Lung microvascular endothelial cell (primary cell): ENCODE measurements at places on chromosomes 6 and 20. TPM values are rescaled to one million over a fixed set of nuclear protein-coding genes. Genes with fewer than 3 reads are reported as not detected.

SLX4IP gene
- total RNA-seq: 1.7 and 2.6 TPM in 2 replicates

HLA-F gene
- 7.4 and 10.5 TPM in 2 replicates for total RNA-seq

PCIF1 gene
- total RNA-seq: 7.8 and 9.5 TPM in 2 replicates

SLC2A10 gene
- 5.2 and 9.5 TPM in 2 replicates for total RNA-seq

BCL2L1 gene
- total RNA-seq: 36.0 and 40.7 TPM in 2 replicates

OR2H2 gene
- not detected in 2 replicates for total RNA-seq

NOTCH4 gene
- 9.1 and 14.8 TPM in 2 replicates for total RNA-seq

ADAM33 gene
- under 0.01 TPM in 1 of 2 replicates, not detected in the other for total RNA-seq

SMOC2 gene
- total RNA-seq: not detected in 2 replicates

C4A gene
- total RNA-seq: 0.44 and 1.8 TPM in 2 replicates

PACSIN1 gene
- not detected in 2 replicates for total RNA-seq

PAX1 gene
- total RNA-seq: not detected in 2 replicates

NHLRC1 gene
- 0.65 and 0.99 TPM in 2 replicates for total RNA-seq

ARHGAP18 gene
- total RNA-seq: 27.6 and 54.7 TPM in 2 replicates

PI16 gene
- 0.22 TPM in 1 of 2 replicates, not detected in the other for total RNA-seq

- DNase-seq: no peak
Measured at GRCh38 chr20:51054233-51054632, 31.3 kb upstream of the KCNG1 start.

DNA sequence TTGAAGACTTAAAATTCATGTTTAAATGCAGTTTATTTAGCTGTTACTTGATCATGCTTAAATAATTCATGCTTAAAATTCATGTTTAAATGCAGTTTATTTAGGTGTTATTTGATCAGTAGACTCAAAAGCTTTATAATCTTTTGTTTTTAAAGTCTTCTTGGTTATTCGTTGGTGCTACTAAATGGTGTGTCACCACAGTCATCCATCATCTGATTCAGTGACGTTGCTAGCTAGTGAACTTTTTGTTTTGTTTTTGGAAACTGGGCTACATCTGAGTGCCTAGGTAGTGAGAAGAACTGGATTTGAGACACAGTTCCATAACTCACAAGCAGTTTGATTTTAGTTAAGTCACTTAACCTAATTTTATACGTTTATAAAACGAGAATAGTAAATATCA lies 20.9 kb downstream of the SCAF8 start:
- peak; percentile 43 for DNase-seq

GRCh38 chr6:159700970-159701369 lies 7.9 kb upstream of the SOD2 start:
- peak; percentile 36 for DNase-seq

- no peak for DNase-seq
Measured at GRCh38 chr6:45439459-45439858, 61.7 kb upstream of the SUPT3H start.

GRCh38 chr6:10626154-10626741 lies 68.2 kb downstream of the C6orf52 start:
- no peak for DNase-seq

DNA sequence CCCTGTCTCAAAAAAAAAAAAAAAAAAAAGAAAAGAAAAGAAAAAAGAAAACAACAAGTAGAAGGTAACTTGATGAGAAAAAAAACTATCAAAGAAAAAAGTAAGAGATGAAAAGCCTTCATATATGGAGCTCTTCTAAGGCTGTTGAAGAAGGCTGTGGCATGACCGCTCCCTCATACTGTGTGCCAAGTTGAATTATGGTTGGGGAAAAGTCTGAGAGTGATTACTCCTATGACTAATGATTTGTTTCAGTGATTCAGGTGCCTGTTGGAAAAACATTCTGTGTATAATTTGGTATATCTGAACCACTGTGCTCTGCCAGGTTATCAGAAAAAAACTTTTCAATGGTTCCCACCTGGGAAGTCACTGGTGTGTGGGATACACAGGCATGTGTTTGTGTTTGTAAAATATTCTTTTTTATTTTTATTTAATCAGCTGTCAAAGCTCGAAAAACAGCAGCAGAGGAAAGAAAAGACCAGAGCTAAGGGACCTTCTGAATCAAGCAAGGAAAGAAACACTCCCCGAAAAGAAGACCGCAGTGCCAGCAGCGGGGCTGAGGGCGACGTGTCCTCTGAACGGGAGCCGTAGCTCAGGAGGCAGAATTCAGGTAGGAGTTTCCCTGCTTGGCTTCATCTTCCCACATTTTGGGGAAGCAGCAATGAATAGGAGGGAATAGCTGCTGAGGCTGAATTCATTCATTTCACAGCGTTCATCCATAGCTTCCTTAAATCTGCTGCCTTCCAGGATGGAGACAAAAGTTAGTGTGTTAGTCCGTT lies 69.7 kb upstream of the SCP2D1 start:
- no peak for DNase-seq

- no peak for DNase-seq
Measured at GRCh38 chr6:105272786-105273185, 93.0 kb upstream of the POPDC3 start.

- DNase-seq: no peak
Measured at GRCh38 chr6:119917186-119917585, 567.6 kb upstream of the MAN1A1 start.

- no peak for DNase-seq
Measured at GRCh38 chr6:24139080-24139479, 13.1 kb downstream of the NRSN1 start.

DNA sequence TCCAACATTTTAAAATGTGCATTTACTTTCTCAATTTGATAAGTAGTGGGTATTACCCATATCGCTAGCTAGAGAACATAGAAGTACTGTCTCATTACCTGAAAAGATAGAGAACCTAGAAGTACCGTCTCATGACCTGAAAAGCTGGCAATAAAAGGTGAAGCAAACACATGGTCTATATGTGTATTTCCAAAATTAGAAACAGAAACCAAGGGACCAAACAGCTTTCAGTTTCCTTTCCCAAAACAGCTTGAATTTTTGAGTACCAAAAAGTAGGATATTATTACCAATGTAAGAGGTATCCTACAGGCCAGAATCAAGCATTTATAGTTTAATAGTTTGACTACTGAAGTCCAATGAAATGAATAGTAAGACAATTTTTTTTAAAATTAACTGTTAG lies 77.2 kb downstream of the KIF13A start:
- peak; percentile 10 for DNase-seq

- peak; percentile 36 for DNase-seq
Measured at GRCh38 chr6:130034378-130035146, 16.2 kb downstream of the L3MBTL3 start.

DNA sequence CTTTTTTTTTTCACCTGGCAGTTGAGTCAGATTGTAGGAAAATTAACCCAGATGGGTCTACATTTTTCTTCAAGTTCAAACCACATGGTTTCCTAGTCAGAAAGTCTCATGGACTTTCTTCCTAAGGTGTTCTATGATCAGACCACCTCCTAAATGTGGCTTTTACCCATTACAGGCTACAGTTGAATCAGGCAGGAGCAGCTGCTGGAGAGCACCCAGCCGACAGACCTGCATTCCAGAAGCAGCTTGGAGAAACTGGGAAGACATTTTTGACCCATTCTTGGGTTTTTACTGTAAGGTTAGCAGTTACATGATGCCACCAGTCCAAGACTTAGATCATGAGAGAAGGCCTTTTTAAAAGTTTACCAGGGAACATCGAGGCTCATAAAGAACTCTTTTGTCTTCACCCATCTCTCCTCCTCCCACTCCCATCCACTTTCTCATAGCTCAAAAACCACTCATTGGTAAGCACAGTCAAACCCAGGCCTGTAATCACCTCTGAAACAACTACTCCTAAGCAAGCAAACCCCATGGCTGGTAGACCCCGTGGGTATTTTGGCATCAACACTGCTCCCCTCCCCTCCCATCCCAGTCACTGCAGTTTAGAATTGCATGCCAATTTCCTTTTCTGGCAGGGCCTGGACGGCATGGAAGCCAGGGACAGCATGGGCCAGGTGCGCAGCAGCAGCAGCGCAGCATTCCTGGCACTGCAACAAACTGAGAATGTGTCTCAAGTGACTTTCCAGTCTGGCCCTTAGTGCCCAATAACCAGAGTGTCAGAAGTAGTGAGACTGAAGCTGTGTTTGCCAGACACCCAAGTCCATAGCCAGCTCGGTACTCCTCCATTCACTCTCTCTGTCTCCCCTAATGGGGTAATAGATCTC lies 113.7 kb downstream of the CLIC5 start:
- DNase-seq: no peak

DNA sequence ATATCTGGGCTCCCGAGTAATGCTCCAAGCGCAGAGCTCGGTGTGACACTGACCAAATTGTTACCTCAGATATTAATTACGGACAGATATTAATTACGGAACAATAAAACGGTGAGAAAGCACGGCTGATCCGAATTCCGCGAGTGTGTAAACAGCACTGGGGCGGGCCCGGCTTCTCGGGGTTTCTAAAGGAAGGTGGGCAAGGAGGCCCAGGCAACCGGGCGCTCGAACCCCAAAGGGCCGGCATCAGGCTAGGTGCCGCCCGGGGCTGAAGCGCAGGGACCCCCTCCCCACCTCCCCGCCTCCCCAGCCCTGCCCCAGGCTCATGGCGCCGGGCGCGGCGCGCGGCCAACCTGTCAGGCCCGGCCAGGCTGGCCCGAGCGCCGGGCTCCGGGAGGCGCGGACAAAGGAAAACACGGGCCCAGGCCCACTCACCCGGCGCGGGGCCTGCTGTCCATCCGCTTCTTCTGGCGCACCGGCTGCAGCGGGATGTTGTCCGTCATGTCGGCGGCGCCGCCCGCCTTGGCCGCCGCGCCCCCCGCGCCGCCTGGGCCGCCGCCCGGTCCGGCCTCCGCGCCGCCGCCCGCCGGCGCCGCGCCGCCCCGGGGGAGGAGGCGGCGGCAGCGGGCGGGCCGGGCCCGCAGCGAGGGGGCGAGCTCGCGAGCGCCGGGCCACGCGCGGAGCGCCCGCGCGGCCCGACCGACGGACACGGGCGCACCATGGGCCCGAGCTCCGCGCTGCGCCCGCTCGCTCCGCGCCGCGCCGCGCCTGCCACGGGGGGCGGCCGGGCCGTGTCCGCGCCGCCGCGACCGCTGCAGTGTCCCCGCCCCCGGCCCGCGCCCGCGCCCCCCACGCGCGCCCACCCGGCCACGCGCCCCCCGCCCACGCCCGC lies at the start of gene ATP9A:
Gene ATP9A, minus strand, starts transcription at position 524 of the 892 bp plus-strand sequence. Its CDS starts 21 bp downstream, at position 503.
- peak; percentile 46 for DNase-seq

- DNase-seq: no peak
Measured at GRCh38 chr20:664576-664975, 11.0 kb downstream of the SCRT2 start.

DNA sequence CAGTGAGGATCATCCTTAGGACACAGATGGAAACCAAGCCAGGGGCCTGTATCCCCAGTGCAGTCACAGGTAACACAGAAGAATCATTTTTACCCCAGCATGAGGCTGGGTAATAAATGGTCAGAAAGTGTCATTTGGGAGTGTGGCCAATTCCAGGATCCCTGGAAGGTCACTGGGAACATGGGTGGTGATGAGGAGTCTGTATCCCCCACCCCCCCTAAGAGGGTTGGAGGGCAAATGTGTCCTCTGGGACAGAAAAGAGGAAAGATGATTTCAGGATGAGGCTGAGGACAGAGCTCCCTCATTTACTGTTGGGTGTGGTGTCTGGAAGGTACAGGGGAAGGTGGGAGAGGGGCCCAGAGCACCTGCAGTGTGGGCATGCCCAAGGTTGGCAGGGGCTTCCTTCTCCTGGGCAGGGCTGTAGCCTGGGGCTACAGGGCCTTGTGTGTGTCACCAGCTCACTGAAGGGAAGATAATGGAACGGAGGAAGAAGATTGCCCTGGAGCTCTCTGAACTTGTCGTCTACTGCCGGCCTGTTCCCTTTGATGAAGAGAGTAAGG lies 34.5 kb downstream of the PLCG1 start:
- no peak for DNase-seq

GRCh38 chr20:17796091-17796563 lies 96.4 kb downstream of the BANF2 start:
- DNase-seq: no peak

- no peak for DNase-seq
Measured at GRCh38 chr20:37970856-37971245, 62.4 kb downstream of the TTI1 start.

DNA sequence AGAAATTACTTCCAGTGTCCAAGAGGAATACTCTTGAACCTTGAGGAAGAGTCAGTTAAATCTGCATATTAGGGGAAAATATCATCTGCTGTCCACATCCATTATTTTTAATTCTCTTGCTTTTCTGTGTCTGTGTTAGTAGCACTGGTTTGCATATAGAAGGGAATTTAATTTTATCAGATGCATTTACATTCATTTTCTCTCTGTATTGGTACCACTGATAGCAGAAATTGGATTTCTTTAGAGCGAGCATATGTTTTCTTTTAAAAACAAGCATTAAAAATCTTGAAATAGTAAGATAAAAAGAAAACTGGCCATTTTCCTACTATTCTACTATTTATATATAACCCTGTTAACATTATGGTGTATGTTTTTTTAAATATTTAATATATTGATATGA lies 83.8 kb downstream of the KIZ start:
- DNase-seq: no peak

DNA sequence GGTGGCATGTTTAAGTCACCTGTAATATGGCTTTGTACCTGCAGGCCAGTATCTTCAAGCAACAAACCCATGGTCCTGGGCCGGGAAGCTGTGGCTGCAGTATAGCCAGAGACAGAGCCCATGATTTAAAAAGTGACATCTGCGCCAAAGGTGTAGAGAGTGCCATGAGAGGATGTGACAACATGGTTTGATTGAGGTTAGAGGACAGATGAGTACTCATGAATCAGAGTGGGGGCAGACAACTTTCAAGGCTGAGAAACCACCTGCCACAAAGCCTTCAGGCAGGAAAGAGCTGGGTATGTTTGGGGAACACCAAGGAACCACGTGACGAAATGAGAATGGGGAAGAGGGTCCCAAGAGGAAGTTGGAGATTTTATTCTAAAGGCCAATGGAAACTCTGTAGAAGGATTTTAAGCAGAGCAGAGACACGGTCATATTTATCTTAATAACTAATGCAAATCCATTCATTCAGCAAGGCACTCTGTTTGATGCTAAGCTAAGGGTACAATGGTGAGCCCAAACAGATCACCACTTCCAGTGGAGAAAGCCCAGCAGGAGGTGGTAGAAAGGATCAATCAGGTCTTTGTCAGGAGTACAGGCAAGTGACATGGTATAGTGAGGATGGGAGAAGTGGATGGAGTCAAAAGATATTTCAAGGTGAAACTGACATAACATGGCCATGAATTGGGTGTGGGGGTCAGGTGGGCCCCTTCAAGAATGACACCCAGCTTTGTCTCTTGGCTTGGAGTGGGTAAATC lies 3.4 kb upstream of the MICAL1 start:
- DNase-seq: no peak

DNA sequence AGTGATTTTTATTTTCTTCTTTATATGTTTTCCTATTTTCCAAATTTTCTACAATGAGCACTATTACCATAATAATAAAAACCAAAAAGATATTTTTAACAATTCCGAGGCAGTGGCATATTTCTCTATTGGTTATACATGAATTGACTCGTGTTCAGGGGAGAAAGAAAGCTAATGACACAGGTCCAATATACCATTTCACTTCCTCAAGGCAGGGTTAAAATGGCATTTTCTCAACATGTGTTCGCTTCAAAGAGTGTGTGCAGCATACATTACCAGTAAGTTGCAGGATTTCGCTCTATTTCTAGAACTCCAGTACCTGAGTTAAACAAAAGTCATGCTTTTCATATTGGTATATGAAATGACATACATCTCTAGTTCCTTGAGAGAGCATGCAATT lies 35.1 kb upstream of the DTNBP1 start:
- no peak for DNase-seq

GRCh38 chr6:104170401-104170800 lies 689.3 kb downstream of the HACE1 start:
- DNase-seq: no peak

GRCh38 chr6:52424513-52424912 lies 4.4 kb downstream of the EFHC1 start:
- DNase-seq: no peak

GRCh38 chr6:144395014-144395413 lies 109.9 kb downstream of the UTRN start:
- DNase-seq: peak; percentile 51
